IMR-90 (cell line): ENCODE measurements at places on chromosomes 11 and 22. TPM values are rescaled to one million over a fixed set of nuclear protein-coding genes. Genes with fewer than 3 reads are reported as not detected.
A peak's percentile ranks its signal among the peaks of the same experiment; 100 is the strongest.

DNA sequence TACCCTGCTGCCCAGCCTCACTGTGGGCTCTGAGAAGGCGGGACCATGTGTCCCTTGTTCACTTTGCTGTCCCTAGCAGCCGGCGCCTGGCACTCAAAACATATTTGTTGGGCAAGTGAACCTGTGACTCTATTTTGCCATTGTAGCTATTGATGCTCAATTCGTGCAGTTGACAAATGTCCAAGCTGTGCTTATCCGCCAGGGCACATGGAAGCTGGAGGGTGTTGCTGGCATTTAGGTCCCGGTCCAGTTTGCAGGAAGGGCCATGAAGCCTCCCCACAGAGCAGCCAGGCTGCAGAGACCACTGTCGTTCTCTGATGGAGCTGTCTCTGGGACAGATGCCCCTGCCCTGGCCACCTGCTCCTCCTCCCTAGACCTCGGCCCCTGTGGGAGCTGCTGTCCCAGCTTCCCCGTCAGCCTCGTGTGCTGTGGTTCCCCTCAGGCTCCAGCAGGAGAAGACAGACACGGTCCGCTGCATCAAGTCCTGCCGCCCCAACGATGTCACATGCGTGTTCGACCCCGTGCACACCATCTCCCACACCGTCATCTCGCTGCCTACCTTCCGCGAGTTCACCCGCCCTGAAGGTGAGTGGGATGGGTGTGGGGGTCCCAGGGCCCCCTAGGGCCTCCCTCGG lies 71.5 kb downstream of the FBLN1 start:
- no peak for DNase-seq

Gene GPHA2
- polyA plus RNA-seq: not detected in 2 replicates

DNA sequence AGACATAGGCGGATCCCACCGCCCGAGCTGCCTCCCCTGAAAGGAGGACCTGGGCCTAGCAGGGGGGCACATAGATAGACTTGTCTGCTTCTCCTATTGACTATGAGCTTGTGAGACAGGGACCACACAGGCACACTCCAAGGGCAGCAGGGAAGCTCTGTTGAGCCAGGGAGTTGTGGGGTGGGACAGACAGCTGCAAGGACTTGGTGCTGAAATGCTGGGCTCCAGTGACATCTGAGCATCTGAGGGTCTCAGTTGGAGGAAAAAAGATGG lies 53.4 kb upstream of the ANO1 start:
- no peak for DNase-seq

DNA sequence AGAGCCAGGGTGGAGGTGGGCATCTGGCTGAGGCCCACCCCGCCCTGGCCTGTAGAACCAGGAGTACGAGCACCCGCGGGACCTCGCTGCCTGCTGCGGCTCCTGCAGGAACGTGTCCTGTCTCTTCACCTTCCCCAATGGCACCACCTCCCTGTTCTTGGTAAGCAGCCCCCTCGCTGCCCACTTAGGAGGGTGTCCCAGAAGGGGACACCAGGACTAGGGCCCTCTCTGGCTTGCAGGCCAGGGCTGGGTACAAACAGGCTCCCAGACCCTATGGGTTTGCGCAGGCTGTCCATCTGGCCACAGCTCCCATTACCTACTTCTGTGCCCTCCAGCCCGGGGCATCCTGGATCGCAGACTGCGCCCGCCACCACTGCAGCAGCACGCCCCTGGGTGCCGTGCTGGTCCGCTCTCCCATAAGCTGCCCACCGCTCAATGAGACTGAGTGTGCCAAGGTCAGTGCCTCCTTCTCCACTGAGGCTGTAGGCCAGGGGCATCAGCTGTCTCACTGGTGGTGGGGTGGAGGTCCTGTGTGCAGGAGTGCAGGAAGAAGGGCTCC lies 77.5 kb upstream of the MYOD1 start:
- no peak for DNase-seq

Gene OR8G1
- not detected in 2 replicates for polyA plus RNA-seq

Gene UBQLNL
- polyA plus RNA-seq: 0.47 and 0.48 TPM in 2 replicates

DNA sequence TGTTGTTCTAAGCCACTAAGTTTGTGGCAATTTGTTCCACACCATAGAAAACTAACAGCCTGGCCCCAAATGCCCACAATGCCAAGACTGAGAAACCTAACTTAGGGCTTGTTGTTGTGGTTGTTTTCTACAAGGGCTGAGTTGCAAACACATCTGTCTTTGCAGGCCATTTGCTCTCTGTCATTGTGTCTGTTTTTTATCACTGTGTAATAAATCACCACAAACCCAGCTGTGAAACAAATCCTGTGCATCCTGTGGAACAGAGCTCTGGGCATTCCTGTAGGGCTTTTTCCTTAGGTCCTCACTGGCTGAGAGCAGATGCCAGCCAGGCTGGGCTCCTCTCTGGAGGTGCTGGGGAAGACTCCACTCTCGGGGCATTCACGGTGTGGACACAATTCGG lies 15.7 kb upstream of the SYT8 start:
- no peak for DNase-seq

DNA sequence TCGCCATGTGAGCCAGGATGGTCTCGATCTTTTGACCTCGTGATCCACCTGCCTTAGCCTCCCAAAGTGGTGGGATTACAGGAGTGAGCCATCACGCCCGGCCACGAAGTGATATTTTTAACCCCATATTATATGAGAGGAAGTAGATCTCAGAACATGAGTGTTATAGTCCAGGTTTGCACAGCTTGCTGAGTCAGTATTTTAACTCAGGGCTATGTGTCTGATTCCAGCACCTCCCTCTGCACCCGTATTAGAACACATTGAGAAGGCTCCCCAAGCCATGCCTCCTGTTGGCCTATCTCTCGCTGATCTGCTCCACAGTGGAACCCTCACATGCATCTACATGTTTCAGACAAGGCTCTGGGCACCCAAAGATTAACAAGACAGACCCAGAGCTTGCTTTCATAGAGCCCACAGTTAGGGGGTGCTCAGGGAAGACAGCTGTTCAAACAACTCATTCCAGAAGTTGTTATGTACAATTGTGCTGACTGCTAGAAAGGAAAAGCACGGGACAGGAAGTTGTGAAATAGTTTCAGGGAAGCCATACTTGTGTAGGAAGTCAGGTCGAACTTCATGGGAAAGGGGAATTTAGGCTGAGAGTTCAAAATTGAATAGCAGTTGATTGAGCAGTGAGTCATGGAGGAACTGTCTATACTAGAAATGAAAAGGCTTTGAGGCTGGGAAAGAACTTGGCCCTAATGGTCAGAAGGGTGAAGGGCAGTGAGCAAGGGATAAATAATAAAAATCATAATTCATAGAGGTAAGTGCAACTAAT lies 49.3 kb upstream of the CLPB start:
- DNase-seq: peak; percentile 50

- DNase-seq: no peak
Observed at GRCh38 chr22:17786435-17787161, 12.3 kb upstream of the BID start.

- peak; percentile 61 for DNase-seq
Observed at GRCh38 chr11:8070417-8071115, 10.4 kb upstream of the TUB start.

Gene SLC43A1
- polyA plus RNA-seq: 15.9 and 17.0 TPM in 2 replicates

- DNase-seq: no peak
Observed at GRCh38 chr11:12859872-12860657, 149.1 kb upstream of the RASSF10 start.

GRCh38 chr11:41861838-41862237 lies 402.4 kb upstream of the LRRC4C start:
- DNase-seq: no peak

DNA sequence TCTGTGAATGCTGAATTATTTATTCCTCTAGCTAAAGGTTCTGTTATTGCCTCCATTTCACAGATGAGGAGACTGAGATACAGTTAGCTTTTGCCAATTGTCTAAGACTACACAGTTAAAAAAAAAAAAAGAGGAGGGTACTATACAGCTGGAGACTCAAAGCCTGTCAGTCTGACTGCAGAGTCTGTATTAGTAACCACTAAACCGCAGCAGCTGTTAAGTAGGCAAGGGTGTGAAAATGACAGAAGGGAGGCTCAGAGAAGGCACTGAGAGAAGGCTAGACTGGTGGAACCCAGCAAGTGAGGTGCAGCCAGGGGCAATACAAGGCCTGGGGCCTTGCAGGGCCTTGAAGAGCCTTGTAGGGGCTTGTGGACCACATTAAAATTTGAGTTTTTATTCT lies 181.2 kb downstream of the CSNK2A3 start:
- no peak for DNase-seq

DNA sequence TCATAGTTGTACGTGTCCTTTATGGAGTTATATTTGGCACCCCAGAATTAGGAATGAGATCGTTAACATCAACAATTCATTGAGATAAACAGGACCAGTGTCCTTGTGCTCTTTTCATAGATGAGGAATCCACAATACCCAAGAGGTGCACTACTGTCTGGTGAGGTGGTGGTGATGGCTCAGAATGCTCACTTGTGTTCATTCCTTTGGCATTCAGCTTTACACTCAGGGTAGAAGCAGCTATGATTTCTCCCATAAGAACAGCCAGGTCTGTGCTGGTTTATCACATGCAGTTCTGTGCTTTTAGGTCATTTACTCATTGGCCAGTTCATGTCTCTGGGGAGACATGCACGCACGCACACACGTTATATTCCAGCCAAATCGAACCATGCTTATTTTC lies 167.2 kb downstream of the FAT3 start:
- DNase-seq: no peak

Gene ALDH3B1
- polyA plus RNA-seq: 22.8 and 28.5 TPM in 2 replicates

DNA sequence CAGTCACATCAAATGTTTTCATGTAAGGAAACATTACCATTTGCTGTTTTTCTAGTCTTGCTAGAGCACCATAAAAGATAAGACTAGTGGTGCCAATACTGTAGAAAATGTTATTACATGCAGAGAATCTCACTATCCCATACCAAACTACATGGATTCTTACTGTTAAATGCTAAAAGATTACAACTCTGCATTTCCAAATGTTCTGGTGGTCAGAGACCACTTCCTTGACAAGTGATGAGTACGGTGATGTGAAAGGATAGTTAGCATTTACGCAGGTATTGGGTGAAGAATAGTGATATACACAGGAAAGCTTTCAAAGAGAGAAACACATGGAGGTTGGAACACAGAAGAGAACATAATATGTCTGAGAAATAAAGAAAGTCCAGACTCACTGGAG lies 98.2 kb downstream of the GGTLC2 start:
- no peak for DNase-seq

DNA sequence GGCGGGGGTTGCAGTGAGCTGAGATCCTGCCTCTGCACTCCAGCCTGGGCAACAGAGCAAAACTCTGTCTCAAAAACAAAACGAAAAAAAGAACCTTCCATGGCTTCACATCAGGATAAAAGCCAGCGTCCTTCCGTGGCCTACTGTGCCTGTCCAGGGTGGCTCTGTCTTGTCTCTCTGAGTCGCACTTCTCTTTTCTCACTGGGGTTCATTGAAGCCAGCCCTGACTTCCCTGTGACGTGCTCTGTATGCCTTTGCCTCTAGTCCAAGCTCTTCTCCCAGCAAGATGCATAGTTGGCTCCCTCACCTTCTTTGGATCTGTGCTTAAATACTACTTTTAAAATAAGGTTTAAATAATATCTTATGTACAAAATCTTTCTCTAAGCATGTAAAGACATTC lies 11.6 kb downstream of the ATXN10 start:
- no peak for DNase-seq

DNA sequence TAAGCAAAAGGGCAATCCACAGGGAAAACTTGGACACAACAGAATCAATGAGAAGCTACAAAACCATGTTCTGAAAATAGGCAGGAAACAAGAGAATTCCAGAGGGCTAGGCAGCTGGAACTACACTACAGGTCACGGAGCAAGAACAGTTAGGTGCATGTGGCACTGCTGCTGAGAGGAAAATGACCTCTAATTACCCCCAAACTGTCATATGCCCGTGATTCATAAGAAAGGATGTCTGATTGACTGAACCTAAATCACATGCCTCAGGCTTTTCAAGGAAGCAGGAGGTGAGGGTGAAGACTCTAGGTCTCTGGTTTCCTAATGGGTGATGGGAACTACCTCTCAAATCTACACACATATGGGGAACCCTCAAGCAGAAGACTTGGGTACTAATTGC lies 17.9 kb upstream of the RRAS2 start:
- no peak for DNase-seq

GRCh38 chr11:116509551-116509950 lies 263.2 kb downstream of the BUD13 start:
- no peak for DNase-seq

Gene SERPIND1
- 0.06 and 0.12 TPM in 2 replicates for polyA plus RNA-seq

DNA sequence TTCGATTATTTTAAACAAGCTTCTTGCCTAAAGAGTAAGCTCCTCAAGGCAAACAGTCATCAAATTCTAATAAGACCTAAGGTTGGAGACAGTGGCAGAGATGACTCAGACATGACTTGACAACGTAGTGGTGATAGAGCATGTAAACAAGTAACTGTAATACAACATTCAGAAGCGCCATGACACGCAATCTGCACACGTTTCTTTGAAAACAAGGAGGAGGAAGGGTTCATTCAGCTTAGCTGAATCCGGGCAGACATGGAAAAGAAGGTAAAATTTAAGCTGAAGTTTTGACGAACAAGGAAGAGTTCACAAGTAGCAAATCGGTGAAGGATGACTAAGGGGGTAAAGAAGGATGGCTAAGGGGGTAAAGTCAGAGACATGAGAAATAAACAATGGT lies 152.4 kb upstream of the ZC3H12C start:
- peak; percentile 97 for DNase-seq

GRCh38 chr11:8227156-8228152 lies 36.2 kb downstream of the LMO1 start:
- DNase-seq: no peak

GRCh38 chr11:111777094-111778046 lies 11.2 kb upstream of the PPP2R1B start:
- peak; percentile 82 for DNase-seq

DNA sequence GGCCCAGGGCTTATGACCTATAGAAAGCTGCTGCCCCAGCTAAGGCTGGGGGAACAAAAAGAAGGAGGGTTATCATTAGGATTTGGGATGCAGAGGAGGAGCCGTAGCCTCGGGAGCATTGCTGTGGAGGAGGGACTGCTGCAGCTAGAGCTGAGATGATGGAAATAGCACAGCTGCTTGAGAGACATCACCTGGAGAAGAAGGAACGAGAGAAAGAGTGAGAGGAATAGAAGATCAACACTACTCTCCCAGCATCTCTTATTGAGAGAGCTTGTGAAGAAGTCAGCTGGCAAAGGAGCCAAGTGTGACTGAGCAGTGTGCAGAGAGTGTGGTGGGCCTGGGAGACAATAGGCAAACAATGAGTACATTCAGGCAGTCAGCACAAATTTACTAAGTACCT lies 100.7 kb upstream of the PLET1 start:
- no peak for DNase-seq

- no peak for DNase-seq
Observed at GRCh38 chr11:64027651-64028397, 7.9 kb upstream of the FLRT1 start.

DNA sequence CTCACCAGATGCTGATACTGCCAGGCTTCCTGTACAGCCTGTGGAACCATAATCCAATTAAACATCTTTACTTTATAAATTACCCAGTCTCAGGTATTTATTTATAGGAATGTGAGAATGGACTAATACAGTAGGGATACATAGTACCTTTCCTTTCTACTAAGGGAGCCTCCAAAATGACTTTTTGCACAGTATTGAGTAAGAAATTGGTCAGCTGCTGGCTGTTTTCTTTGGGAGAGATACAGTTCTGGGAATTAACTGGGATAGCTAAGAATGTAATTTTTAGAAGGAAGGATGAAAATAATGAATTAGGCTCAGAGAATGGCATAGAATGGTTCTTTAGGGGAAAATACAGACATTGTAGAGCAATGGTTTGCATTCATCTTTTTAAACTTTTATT lies 426.0 kb upstream of the DDI1 start:
- no peak for DNase-seq
